Activated CD4-positive, alpha-beta T cell treated with anti-CD3 and anti-CD28 coated beads, Interleukin-2, Interleukin-6, amounts not matched to agents 100 ng/mL and 50 ng/mL, durations not matched to agents 16 hours and 8 hours (primary cell): ENCODE measurements at places on chromosomes 16 and 17.

DNA sequence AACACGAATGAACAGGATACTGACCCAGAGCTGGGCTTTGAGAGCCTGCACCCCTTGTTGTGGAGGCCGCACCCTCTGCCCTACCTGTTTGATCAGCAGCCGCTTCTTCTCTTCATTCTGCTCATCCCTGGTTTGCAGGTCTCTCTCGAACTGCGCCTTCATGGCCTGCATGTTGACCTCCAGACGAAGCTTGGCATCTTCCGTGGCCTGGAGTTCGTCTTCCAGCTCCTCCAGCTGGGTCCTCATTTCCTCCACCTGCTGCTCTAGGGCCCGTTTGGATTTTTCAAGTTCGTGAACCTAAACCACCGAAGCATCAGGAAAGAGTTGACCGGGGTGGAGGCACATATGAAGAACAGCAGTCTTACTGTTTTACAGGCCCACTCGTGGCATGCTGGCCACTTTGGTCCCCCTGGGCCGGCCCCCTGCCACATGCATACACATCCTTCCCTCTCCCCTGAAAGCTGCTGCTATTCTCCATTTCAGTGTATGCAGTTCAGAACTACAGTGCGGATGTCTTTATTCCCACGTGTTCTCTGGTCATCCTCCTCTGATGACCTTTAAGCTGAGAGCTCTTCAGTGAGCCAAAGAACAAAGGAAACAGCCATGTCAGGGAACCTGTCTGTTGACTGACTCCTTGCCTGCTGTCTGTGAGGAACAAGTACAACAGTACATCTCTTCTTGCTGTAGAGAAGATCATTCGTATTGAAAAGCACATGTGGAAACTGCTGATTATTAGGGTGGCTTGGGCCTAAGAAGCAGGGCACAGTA, 54.8 kb downstream of the NDEL1 start:
- DNase-seq: no peak

DNA sequence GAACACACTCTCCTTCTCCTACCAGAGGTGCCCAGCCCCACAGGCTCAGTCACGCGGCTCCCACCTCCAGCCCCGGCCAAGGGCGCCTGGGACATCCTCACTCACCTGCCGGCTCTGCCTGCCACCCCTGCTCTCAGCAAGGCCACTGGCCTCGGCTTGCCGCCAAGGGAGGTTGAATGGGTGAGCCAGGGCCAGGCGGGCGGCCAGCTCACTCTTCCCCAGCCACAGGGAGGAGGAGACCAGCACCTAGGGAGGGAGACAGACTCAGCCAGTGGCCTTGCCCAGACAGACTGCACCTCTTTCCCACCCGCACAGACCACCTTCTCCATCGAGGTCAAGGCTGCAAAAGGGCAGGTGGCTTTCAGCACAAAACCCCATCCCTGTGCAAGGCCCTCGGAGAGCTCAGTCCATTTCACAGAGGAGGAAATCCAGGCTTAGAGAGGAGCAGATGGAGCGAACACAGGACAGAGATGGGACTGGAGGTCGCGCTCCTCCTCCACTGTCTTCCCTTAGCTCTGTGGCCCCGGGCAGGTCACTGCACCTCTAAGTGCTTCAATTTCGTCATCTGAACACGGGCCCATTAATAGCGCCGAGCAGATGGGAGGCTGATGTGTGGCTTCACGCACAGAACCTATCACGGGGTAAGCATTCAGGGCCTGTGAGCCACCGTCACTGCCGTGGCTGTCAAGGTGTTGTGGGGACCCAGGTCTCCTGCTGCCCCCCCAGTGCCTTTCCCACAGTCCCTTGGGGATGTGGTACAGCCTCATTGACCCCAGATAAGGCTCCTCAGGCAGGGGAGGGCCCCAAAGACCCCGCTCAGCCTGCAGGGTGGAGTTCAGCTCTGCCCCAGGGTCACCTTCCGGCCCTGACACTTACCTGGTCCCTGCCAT, 56.1 kb downstream of the RMI2 start:
- DNase-seq: no peak

- DNase-seq: peak; percentile 38
These were observed 631 bp downstream of the RETREG3 start for GRCh38 chr17:42608305-42609181.

DNA sequence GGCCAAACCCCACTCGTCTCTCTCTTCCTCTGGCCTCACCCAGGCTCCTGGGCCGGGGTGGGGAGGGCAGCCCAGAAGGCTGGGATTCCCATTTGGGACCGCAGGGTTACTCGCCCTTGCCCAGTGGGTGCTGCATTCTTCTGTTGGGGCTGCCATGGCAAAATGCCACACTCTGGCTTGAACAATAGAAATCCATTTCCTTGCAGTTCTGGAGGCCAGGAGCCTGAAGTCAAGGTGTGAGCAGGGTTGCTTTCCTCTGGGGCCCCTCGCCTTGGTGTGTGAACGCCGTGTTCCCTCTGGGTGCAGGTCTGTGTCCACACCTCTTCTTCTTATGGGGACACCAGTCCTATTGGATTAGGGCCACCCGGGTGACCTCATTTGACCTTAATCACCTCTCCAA, 105.8 kb upstream of the GSE1 start:
- DNase-seq: no peak
